ENCODE measurements at places on chromosomes 6 and 20. TPM values are rescaled to one million over a fixed set of nuclear protein-coding genes. Genes with fewer than 3 reads are reported as not detected.

ADAM33 gene
- total RNA-seq: 16.2 TPM

SAMD3 gene
- total RNA-seq: 0.74 TPM

SIRPB2 gene
- total RNA-seq: 5.3 TPM

SLC32A1 gene
- 32.4 TPM for total RNA-seq

SLC22A16 gene
- total RNA-seq: not detected

GRIK2 gene
- 101 TPM for total RNA-seq

CRYBG1 gene
- 0.81 TPM for total RNA-seq

TP53TG5 gene
- 20.2 TPM for total RNA-seq

HTR1B gene
- 3.5 TPM for total RNA-seq

Data from dorsolateral prefrontal cortex (tissue), 122 donors.